Activated T-cell treated with anti-CD3 and anti-CD28 coated beads, Interleukin-2, amount 50 U/mL, for 24 hours (primary cell): ENCODE measurements at places on chromosomes 5 and 9.

GRCh38 chr9:28363151-28363562 lies 789.9 kb upstream of the C9orf72 start:
- DNase-seq, result no peak

DNA sequence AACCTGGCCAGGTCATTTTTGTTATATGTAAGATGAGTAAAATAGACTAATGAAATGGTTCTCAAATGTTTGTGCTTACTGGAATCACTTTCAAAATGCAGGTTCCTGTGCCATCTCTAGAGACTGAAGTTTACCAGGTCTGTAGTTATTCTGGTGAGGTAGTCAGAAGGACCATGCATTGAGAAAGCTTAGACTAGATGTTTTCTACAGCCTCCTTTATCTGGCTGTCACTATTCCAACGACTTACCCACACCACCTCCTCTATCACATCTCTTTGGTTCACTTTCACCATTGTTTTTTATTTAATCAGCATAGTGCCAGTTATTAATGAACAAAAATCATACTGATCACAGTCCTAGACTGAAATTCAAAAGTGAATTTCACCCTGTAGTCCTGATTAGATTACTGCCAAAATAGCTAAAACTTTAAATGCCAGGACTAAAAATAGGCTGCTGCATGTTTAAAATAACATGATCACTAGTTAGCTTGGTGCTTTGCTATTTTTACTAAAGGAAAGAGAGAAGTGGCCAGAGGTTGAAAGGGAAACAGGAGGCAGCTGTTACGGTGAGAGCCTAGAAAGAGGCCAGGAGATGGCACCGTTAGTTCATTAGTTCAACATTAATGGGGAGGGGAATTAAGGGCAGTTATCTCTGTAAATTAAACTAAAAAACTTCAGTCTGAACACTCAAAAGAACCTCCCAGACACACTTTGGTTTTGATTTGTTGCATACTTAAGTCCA lies 13.9 kb upstream of the FNIP1 start:
- DNase-seq, result no peak

DNA sequence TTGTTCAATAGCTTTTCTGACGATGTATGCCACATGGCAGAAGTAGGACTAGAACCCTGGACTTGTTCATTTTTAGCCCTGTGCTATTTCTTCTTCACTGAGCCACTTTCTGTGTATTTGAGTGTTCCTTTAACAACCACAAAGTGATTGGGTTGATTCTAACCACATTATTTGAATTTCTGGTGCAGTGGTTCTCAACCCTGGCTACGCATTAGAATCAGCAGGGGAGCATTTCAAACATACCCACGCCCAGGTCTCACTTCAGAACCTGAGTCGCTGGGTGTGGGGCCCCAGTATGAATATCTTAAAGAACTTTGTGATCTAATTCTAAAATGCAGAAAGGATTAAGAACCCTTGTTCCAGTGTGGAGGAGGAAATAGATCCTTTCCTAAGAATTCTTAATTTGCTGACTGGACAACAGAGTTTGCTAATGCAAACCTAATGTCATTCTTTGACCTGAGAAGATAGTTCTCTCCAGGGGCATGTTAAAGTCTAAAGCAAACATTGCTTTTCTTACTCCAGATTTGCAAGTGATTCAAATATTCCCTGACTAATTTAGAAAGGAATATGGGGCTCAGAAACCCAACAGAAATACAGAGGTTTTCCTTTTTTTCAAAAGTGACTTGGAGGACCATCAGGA lies 75.4 kb upstream of the GDNF start:
- no peak for DNase-seq

DNA sequence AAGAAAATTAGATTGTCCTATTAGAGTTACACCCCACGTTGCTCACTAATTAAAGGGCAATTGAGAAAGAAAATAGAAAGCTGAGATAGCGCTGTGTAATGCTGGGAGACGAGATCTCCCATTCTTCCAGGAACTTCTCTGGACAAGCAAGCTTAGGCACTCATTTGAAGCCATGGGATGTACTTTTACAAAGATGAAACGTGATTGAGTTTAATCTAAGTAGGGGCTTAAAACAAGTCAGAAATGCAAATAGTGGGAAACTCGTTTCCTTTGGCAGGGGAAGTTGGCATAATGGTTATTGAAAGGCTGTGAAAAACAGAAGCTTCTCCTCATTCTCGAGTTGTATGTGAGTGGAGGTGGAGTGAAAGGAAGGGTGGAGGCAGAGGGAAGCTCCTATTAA lies 3.7 kb downstream of the PRDM6 start:
- no peak for DNase-seq

GRCh38 chr5:149157330-149157729 lies 16.0 kb downstream of the ABLIM3 start:
- no peak for DNase-seq

DNA sequence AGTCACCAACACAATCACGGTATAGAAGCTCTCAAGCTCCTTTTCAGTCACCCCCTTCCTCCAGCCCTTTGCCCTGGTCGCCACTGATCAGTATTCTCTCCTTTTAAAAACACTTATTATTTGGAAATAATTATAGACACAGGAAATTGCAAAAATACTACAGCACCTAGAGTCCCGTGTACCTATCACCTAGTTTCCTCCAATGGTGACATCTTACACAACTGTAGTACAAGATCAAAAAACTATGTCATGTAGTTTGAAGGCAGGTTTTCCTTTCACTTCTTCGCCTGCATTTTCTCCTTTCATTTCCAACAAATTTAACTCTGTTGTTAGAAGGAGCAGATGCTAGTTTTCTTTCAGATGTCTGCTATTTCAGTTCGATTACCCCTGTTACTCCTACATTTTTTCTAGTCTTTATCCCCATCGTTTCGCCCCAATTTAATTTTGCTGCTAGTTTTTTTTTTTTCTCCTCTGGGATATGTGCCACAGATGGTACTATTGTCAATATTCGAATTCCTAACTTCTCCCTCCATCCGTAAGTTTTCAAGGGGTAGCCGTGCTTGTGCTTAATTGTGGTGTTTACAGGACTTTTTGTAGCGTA lies 612 bp upstream of the ATG10 start:
- DNase-seq, result no peak

DNA sequence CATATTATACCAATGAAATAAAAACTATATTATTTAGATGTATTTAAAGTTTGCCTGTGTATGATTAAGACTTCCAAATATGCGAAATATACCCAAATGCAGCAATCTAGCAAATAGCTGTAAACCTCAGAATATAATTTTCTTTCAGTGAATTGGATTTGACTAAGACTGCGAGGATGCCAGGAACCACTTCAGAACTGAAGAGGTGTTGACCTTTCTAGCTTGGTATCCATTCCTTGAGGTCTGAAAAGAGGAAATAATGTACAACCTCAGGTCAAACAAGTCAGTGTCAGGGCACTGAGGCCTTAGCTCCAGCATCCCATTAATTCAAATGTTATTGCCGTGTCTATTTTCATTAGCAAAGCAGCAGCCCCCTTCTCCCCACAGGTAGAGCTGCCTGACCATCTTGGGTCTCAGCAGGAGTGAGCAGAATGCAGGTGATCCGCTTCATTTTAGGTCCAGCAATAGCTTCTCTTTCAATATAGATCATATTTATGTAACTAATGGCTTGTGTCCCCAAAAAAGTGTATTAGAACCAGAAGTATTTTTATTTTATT lies 100.0 kb downstream of the KIAA1958 start:
- no peak for DNase-seq

DNA sequence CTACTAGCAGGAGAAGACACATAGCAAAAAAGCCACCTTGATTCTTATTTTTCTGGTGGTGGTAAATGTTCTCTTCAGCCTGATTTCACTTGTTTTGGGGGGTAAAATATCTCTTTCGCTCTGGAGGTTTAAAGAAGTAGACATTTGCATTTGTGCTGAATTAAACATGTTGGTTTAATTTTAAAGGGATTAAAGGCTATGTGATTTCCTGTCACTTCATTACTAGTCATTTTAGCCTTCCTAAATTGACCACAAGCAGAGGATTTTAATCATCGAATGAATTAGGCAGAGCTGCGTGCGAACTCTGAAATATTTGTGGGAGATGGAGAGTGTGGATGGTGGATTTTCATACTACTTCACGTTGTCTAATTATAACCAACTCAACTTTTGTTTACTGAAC lies 4.8 kb downstream of the RASGRF2 start:
- DNase-seq, result no peak

- no peak for DNase-seq
These were observed 64.1 kb upstream of the RAD23B start for GRCh38 chr9:107218829-107219485.

DNA sequence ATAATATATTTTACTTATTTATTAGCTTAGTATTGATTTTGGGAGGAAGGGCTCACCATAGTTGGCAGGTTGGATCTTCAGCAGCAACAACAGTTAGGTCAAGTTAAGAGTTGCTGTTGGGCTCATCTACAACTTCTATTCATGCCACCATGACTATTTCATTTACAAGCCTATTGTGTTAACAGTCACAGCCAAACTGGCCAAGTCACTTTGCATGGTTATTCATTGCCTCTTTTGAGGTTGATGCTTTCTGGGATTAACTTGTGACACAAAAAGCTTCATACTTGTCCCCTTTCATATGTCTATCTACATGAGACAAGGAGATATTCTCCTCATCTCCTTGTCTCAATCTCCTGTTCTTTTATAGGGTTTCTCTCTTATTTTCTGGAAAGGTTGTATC lies 98.3 kb downstream of the WDR70 start:
- no peak for DNase-seq

- DNase-seq, result no peak
These were observed 12.0 kb upstream of the HDHD3 start for GRCh38 chr9:113388833-113389232.
